ENCODE measurements at places on chromosomes 5 and 9.

DNA sequence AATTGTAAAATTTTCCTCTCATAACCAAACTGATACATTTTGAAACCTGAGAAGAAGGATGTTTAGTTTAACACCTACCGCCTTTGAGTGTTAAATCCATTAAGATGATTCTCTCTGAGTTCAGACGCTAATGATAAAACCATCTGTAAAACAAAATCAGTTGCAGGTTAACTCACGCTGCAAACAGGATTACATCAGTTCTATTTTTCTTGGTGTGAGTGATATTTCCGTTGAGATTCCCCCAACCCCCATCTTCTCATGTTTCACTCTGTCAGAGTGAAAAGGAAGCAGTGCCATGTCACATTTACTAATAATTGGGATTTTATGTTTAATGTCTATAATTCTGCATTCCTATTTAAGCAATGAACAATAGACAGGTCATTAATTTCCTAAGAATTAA, 146.5 kb downstream of the FANCC start:
- DNase-seq = no peak

DNA sequence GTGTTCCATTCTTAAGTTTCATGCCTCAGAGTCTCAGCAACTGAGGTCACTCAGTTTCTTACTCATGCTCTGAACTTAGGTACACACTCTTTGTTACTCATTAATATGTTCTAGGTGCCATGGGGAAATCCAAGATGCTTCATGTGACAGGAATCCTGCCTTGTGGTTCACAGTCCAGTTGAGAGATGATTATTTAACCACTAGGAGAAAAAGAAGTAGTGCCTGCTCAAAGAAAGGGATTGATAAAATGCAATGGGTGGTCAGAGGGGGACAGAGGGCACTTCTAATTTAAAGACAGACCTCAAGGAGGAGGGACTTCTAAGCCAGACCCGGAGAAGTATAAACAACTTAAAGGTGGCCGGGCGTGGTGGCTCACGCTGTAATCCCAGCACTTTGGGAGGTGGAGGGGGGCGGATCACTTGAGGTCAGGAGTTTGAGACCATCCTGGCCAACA, 69.0 kb downstream of the UGCG start:
- no peak for DNase-seq

DNA sequence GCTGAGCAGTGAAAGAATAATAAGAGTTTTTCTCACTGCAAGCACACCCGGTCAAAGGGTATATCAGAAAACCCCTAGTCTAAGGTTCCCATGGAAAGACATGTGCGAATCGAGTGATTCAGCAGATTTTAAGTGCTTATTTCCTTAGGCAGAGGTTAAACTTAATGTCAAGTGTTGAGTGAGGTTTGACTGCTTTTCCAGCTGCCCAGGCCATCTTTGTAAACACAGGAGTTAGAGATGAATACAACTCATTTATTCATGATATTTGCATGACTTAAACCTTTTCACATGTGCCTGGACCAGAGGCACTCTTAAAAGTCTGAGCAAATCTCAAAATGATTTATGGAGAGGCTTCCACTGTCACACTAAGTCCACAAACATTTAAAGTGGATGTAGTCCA, 137.8 kb upstream of the RGMB start:
- DNase-seq = no peak

DNA sequence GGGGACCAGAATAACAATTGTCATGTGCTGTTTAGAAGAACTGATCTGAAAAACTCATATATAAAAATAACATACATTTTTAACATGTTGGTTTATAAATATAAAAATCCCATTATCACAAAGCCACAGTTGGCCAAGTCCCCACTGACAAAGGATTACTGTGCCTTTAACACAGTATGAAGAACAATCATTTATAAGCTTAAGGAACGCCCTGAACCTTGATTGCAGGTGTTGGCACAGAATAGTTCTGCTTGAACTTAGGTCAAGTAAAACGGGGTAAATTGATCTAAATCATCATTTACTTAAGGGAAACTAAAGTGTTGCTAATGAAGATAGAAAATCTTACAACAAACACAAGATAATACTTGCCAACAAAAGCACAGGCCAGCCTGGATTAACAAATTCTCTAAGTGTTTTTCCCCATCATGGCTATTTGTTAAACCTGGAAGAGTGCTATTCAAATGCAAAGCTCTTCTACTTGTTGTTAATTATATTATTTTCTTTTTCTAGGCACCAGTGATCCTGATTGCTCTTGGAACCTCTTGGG, 46.1 kb downstream of the ASTN2 start:
- no peak for DNase-seq

DNA sequence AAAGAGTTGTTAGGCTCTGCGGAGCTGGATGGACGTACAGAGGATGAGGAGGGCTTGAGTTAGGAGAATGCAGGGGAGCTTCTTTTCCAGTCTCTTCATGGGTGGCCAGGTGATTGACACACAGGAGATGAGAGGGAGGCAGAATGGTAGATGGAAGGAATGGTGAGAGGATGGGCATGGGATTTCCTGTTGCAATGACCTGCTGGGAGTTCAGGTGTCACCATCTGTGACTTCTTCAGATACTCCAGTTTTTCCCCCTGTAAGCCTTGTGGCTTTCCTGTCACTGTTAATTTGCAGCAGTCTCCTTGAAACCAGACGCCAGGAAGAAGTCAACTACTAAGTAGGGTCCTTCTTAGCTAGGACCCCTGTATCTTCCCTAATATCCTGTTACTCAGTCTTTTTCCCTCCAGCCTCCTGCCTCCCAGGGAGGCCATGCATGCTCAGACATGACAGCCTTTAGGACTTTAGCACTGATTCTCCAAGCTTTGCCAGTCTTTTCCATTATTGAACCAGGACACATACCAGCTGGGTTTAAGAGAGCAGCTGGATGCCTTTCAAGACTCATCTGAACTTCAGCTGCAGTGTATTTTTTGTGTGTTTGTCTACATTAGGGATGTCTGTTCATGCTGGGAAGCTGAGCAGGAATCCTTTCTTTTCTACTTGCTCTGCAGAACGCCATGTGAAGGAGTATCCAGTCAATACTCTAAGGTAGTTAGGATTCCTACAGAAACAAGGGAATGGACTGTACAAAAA, 67.2 kb upstream of the CD180 start:
- DNase-seq = no peak

- DNase-seq = no peak
These were observed 39.6 kb downstream of the C5orf15 start for GRCh38 chr5:133928587-133929393.

DNA sequence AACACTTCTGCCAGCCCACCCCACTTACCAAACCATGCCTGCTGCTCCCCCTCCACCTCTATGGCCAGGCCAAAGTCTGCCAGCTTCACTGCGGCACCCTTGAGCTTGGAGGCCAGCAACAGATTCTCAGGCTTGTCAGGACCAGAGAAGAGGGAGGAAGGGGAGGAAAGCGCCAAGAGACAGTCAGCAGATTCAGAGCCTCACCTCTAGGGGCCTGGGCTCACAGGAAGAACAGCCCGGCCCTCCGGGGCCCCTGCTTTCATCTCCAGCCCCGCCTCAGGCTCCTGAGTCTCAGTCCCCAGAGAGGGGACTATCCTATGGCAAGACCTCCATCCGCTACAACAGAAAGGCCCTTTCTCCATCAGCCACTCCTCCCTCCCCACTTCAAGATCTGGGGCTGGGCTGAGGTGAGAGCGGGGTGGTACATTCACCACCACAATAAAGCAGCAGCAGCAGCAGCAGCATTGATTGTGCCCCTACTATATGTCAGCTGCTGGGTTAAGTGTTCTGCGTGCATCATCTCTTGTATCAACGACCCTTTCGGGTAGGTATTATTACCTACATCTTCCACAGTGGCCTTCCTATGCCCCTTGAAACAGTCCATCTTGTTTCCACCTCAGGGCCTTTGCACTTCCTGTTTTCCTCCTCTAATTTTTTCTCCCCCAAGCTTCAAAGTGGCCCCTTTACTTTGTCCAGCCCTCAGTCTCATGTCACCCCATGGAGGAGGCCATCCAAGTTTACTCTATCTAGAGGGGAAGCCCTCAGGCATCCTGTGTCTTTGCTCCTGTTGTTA, 36.0 kb downstream of the CAMK2A start:
- no peak for DNase-seq

DNA sequence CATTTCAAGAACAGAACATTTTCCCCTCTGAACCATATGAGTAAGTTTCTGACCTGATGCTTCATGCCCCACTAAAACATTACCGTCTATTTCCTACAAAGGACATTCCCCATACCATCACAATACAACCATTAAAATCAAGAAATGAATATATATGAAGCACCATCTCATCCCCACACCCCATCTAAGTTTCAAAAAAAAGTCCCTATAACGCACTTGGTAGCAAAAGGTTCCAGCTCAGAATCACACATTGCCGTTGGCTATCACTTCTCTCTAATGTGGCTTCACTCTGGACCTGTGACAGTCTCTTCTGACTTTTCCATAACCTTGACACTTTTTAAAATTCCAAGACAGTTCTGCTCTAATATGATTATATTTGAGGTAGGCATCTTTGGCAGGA, 5.9 kb downstream of the EMB start:
- DNase-seq = no peak

DNA sequence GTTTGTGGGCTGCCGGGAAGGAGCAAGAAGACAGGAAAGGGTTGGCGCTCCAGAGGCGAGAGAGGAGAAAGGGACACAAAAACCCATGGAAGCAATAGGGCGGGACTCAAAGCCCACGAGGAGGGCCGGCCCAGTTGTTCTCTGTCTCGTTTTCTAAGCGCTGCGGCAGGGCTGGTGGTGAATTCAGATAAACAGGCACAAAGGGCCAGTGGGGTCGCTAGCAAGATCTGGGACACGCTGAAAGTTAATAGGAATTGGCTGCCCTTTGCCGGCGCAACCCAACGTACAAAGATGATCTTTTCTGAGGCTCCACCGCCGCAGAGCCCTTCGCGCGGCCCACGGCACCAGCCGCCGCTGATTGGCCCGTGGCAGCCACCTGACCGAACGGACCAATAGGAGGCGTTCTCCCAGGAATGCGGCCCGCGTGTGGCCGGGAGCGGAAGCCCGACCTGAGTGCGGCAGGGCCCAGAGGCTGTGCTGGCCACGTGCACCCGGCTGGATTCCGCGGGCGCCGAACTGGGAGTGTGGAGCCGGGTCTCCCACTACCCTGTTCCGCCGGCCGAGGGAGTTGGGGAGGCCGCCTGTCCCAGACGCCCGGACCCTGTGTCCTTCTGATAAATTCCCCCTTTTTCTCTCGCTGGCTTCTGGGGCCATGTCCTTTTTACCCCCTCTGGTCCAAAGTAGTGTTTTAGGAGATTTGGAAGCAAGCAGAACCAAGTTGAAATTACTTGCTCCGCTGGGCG, 16.8 kb upstream of the NSD1 start:
- DNase-seq = peak; percentile 68

- no peak for DNase-seq
These were observed 406.0 kb downstream of the PRELID2 start for GRCh38 chr5:145429170-145429569.

DNA sequence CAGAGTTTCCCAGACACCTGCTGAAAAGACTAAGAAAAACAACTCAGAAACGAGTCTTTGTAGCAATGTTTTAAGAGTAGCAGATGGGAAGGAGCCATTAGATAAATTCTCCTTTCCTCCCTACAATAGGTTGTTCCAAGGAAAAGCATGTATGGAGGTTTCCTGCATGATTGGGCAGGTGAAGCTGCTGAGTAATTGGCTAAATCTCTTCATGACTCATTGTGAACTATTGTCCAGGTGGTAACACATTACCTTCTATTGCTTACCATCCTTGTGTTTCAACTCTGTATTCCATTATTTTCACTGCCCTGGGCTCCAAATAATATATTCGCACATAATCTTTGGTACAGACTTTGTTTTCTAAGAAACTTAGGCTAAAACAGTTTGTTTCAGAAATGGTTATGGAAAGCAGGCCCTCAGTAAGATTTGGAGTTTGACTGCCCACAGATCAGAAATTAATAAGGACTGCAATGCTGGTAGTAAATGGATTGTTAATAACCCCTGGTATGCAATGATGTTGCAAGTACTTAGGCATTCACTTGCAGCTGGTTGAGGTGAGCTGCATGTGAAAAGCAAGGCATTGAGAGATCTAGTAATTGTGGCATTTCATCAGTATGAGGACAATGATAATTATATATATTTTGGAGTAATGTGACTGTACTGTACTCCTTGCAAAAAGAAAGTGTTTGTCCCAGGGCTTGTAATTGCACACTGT, 281.4 kb upstream of the VLDLR start:
- DNase-seq = no peak

GRCh38 chr9:124527781-124528180, 20.6 kb upstream of the NR5A1 start:
- no peak for DNase-seq

- DNase-seq = no peak
These were observed 9.4 kb downstream of the BARHL1 start for GRCh38 chr9:132591751-132592314.

DNA sequence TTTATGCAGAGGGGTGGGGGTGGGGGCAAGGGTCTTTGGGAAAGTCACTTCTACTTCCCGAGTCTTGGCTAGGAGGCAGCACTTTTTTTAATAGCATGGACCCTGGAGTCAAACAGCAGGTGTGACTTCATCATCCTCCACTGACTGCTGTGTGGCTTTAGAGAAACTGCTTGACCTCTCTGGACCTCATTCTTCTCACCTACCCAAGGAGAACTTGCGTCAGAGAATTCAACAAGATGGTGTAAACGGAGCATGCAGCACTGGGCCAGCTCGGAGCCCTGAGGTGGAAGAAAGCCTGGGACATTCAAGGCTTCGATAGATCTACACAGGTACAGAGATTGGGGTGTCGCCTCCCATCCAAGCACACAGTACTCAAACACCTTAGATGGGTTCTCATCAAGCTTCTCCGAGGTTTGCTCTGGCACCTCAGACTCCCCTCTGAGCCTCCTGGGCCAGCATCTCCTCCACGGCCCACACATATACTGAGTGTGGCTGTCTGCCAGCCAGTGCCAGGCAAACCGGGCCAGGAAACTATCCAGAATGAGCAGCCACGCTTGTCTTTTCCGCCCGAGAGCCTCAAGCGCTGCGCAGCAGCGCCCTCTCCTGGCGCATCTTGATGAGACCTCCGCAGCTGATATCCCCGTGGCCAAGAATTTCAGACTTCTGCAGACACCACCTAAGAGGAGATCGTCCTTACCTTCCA, 4.6 kb upstream of the SLC25A48 start:
- DNase-seq = no peak

GRCh38 chr9:124797343-124798103, 20.6 kb downstream of the OLFML2A start:
- no peak for DNase-seq

DNA sequence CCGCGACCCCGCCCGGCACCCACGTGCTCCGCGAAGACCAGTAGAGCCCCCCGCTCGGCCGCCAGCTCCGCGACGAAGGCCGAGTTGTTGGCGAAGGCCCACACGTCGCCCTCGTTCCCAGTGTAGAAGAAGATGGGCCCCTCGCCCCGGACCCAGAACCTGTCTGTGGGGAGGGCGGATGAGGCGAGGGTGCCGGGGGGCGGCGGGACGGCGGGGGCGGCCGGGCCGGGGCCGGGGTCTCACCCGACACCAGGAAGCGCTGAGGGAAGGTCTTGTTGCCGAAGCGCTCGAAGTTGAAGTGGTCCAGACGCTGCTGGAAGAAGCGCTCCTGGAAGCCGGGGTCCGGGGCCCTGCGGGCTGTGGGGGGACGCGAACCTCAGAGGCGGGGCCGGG, 317 bp downstream of the DPP7 start:
- no peak for DNase-seq
